ENCODE measurements at places on chromosomes 2 and 18.

- no peak for DNase-seq
Observed at GRCh38 chr2:218960309-218961165, 1.1 kb downstream of the CDK5R2 start.

DNA sequence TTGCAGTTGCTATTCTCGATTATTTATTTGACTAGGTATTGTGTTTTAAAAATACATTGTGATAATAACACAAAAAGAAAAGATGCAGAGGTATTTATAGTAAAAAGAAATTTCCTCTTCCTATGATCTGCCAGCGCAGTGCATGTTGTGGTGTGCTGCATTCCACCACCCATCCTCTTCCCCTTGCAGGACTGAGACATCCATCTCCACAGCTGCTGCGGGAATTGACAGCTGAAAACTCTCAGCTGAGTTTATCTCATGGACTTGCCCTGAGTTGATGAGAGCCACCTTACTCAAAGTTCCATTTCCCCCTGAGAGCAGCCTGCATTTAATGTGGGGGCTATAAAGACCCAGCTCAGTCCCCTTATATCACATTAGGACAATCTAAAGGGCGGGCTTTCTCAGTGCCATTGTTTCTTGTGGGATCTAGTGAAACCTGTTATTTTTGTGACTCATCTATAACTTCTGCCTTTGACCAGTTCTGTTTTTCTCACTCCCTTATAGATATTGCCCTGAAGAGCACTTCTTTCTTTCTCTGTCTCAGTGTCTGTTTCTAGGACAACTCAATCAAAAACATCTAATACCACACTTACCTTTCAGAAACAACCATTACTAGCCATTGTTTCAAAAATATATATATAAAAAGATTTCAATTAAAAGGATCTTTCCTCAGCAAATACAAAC is 698.5 kb downstream of the NR4A2 start:
- peak; percentile 36 for DNase-seq

DNA sequence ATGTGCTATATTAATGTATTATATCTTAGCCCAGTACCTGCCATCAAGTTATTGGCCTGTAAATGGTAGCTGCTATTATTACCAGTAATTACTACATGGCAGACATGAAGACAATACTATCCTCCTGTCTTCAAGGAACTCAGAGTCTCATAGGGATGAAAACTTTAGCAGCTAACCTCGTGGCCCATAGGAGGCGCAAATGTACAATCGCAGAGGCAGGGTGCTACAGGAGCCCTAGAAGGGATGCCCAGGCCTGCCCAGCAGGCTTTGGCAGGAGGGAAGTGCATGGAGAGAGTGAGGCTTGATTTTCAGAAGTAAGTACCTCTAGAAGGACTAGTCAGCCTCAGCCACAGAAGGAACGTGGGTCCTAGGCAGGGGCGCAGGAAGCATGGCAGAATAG is 44.7 kb upstream of the KIDINS220 start:
- peak; percentile 25 for DNase-seq

- no peak for DNase-seq
Observed at GRCh38 chr2:105175231-105175630, 66.3 kb upstream of the GPR45 start.

- DNase-seq: no peak
Observed at GRCh38 chr2:8212239-8212638, 469.6 kb upstream of the ID2 start.

All from pons (tissue), 1 donor.